Left colon (tissue), 2 donors: ENCODE measurements at places on chromosomes 12 and 14. TPM values are rescaled to one million over a fixed set of nuclear protein-coding genes. Genes with fewer than 3 reads are reported as not detected.

- no peak for DNase-seq
Observed at GRCh38 chr12:71397433-71397954, 42.1 kb upstream of the LGR5 start.

GRCh38 chr12:57099766-57100165 lies 10.9 kb downstream of the NAB2 start:
- DNase-seq = no peak

GRCh38 chr12:130791629-130792028 lies 47.4 kb downstream of the STX2 start:
- DNase-seq = no peak

GRCh38 chr12:93614917-93615596 lies 42.6 kb downstream of the SOCS2 start:
- no peak for DNase-seq

DNA sequence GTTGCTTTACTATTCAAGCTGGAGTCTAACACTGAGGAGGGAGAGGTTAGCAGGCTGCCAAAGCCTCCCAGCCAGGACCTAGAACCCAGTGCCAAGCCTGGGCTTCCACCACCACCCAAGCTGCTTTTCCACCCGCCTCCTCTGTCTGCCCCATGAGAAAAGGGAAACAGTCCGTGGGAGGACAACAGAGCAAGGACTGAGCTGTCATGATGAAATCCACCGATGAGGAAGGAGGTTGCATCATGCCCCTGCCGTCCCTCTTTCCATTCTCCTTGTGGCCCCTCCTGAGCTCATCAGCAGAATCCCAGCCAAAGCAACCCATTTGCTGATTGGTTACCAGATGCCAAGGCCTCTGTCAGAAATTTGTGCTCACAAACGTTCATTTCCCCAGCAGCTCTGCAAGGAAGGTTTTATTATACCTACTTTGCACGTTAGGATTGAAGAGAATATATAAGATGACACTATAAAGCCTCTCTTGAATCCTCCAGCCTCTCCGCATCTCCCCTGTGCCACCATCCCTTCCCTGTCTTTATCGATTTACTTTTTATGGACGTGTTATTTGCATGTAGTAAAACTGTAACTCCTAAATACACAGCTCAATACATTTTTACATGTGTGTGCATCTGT lies 6.3 kb upstream of the SERPINA1 start:
- no peak for DNase-seq

- DNase-seq = no peak
Observed at GRCh38 chr12:33669349-33669748, 229.7 kb upstream of the SYT10 start.

Gene MYO1A
- 281 TPM for total RNA-seq

DNA sequence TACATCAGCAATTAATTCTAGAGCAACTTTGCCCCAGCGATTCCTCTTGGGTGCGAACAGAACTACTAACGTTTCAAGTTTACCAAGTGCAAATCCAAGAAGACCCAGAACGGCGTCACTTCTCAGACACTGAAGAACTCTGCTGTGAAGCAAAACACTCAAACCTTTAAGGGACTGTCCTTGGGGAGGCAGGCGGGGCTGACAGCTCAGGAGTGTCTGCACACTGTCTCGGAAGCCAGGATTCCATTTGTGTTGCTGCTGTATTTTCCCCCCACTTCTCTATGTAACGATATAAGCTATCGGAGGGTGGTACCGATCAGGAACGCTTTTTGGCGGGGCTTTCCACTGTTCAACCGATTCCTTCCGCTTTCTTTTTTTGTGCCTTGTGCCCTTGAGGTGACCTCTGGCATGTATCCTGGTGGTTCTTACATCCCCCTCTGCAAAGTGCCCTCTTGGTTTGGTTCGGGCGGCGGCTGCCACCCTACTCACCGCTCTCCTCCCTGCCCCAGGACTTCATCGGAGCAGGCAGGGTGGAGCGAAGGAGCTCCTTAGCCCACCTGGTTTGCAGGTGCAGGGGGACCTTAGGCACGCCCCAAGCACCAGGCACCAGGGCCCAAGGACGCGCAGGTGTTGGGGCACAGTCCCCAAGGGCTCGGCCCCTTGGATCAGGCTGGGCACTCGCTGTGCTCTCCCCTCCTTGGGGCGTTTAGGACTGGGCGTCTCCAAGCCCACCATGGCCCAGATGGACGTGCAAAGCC lies 19.2 kb upstream of the MLXIP start:
- DNase-seq = no peak

Gene DDN
- total RNA-seq = 0.06 TPM

Gene SDR9C7
- not detected for total RNA-seq

DNA sequence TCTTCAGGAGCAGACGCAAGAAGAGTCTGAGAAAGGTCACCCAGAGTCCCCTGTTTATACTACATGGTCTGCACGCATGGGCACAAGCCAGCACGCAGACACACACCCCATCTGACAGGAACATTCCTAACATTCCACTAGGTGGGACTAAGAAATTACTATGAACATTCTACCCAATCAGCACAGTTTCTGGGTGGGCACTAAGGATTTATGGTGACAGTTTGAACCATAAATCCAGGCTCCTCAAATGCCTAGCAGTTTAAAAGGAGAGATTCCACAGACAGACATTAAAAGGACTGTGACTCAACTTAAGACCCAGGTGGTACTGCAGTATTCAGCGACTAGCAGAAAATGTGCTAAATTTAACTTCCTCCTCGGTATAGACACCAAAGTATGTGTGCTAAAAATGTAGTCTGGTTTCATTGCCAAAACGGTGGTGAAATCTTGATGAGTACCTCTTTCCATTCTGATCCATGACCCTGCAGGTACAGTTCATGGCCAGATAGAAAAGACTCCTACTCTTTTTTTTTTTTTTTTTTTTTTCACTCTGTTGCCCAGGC lies 16.2 kb downstream of the ABHD4 start:
- DNase-seq = no peak

DNA sequence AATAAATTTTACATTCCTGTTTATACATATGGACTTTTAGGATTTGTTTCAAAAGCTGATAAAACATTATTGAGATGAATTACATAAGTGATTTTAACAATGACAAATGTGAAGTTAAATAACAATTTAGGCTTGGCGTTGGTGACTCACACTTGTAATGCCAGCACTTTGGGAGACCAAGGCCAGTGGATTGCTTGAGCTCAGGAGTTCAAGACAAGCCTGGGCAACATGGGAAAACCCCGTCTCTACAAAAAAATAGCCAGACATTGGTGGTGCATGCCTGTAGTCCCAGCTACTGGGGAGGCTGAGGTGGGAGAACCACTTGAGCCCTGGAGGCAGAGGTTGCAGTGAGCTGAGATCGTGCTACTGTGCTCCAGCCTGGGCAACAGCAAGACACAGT lies 7.4 kb downstream of the ACOT2 start:
- DNase-seq = no peak

DNA sequence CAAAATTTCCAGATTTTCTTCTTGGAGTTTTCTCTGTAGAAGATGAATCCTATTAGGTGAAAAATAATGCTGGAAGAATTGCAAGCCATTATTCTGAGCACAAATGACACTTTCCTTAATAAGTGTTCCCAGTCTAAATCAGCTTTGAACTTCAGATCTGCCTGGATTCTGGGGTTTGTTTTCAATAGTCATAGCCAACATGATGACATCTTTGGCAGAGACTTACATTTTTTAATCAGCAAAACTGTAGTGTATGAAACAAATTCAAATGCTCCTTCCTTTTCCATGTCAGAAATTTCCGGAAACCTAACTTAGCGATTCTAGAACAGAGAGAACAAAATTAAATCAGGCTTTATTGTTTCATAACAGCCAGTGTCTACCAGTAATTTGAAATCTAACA lies 88.5 kb downstream of the TSPAN8 start:
- DNase-seq = no peak

GRCh38 chr14:97806891-97807290 lies 1009.7 kb downstream of the VRK1 start:
- no peak for DNase-seq

Gene DIO2
- total RNA-seq = 1.1 TPM

- no peak for DNase-seq
Observed at GRCh38 chr12:64218597-64218996, 3.5 kb downstream of the KICS2 start.

DNA sequence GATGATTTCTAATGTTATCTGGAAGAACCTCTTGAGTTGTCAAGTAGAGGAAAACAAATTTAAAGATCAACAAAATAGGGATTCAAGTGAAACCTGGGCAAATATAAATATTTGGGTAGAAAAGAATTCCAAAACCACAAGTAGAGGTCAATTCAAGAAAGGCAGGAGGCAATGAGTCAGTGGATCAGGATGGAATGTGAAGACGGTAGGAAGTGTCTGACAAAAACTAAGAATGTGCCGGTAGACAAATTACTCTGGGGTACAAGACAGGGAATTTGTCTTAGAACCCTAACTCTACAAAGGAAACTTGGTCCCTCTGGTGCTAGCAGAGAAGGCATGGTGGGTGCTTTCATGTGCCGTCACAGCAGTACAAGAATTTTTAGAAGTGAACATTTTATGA lies 13.6 kb downstream of the ABCD2 start:
- no peak for DNase-seq

GRCh38 chr14:102234331-102235264 lies 70.4 kb downstream of the MOK start:
- no peak for DNase-seq

Gene PROX2
- not detected for total RNA-seq

DNA sequence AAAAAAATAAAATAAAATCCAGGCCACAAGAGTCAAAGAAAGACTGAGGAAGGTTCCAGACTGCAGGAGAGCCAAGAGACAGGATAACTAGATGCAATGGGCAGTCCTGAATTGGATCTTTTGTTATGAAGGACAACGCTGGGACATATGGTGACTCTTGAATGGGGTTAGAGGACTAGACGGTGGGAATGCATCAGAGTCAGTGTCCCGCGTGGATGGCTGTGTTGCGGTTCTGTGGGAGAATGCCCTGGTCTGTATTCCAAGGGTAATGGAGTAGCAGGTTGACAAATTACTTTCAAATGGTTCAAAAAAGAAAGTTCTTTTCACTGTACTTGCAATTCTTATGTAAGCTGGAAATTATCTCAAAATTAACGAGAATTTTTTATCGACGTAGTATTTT lies 20.1 kb downstream of the SSH1 start:
- no peak for DNase-seq

GRCh38 chr14:106619606-106620005 lies 1093.2 kb downstream of the TMEM121 start:
- DNase-seq = no peak

Gene BHLHE41
- total RNA-seq = 35.4 TPM

GRCh38 chr12:117069926-117070900 lies 29.0 kb downstream of the TESC start:
- DNase-seq = peak; percentile 37

- no peak for DNase-seq
Observed at GRCh38 chr14:50823762-50824636, 7.0 kb downstream of the NIN start.

Gene ZNF10
- total RNA-seq = 7.5 TPM

GRCh38 chr12:2844786-2845185 lies 10.0 kb upstream of the NRIP2 start:
- no peak for DNase-seq

GRCh38 chr14:23494223-23494622 lies 24.7 kb downstream of the NGDN start:
- DNase-seq = no peak

Gene HPD
- total RNA-seq = not detected

- DNase-seq = no peak
Observed at GRCh38 chr12:129903956-129904829, at the start of gene TMEM132D. Gene TMEM132D (minus strand): TSS chr12:129904025.

Gene HVCN1
- total RNA-seq = 3.0 TPM

Gene SLC10A1
- not detected for total RNA-seq

Gene PZP
- 0.12 TPM for total RNA-seq

DNA sequence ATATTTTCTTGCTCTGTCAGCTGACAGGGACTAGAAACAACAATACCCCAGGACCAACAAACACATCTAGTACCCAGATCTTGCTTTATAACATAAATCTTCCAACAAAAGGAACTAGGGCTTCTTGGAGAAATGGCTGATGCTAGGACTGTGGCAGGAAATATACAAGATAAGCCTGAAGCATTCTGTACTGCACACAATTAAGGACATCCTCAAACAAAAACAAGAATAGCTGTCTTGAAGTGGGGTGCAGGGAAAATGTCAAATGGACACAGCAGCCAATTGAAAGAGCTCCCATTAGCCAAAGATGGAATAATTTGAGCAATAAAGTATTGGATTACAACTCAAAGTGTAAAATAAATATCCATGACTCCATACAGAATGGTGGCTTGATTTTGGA lies 50.0 kb downstream of the LGMN start:
- DNase-seq = no peak

DNA sequence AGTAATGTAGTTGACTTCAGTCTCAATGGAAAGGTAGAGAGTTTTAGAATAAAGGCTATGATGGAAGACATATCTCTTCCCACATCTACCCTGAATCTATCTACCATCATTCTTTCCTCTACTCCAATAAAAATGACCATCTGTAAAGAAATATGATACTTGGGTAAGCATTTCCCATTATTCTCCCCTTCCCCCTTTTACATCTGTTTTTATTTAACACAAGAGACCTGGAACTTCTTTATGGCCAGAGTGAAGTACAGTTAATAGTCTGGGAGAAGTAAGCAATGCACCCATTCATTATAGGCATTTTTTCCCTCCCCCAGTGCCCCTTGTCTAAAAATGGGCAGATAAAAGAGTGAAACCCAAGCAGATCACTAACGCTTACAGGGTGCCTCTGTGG lies 6.5 kb downstream of the TPH2 start:
- no peak for DNase-seq

GRCh38 chr12:105279460-105280056 lies 43.6 kb upstream of the APPL2 start:
- peak; percentile 31 for DNase-seq

Gene CLEC4C
- total RNA-seq = not detected

DNA sequence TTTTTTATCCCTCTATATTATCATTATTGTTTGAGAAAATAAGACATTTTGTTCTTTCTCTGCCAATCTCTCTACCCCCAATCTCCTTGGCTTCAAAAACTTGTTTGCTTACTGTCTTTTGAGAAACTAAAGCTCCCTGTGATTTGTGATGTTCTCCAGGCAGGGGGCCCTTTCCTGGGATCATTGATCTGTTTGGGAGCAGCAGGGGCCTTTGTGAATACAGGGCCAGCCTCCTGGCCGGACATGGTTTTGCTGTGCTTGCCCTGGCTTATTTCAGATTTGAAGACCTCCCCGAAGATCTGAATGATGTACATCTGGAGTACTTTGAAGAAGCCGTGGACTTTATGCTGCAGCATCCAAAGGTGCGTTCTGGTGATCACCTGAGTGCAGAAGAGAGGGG lies 4.5 kb downstream of the ACOT6 start:
- no peak for DNase-seq

Gene IGF1
- total RNA-seq = 5.8 TPM

GRCh38 chr14:85088192-85088591 lies 441.8 kb upstream of the FLRT2 start:
- no peak for DNase-seq

- DNase-seq = no peak
Observed at GRCh38 chr12:119389687-119390086, 55.2 kb downstream of the CCDC60 start.

GRCh38 chr12:94710933-94711332 lies 60.6 kb upstream of the TMCC3 start:
- DNase-seq = peak; percentile 62

- peak; percentile 66 for DNase-seq
Observed at GRCh38 chr12:55929306-55929791, 1.6 kb upstream of the DGKA start.

GRCh38 chr12:52151837-52152783 lies 39.7 kb downstream of the KRT80 start:
- peak; percentile 85 for DNase-seq
